ENCODE measurements at places on chromosomes 1 and 21. TPM values are rescaled to one million over a fixed set of nuclear protein-coding genes. Genes with fewer than 3 reads are reported as not detected.

Gene RUNX1
- 23.9 TPM for total RNA-seq

Gene PROX1
- total RNA-seq: 4.0 TPM

Gene CBR3
- total RNA-seq: 13.3 TPM

Gene CERS2
- total RNA-seq: 155 TPM

Gene RIPK4
- total RNA-seq: not detected

Gene FAM72D
- total RNA-seq: 3.3 TPM

- H3K27me3 ChIP-seq: no peaks in the 10 kb centered on the region
- H3K4me3 ChIP-seq: no peak overlapping the region
- H3K27ac ChIP-seq: peak overlapping the region; percentile 87
- peak; percentile 96 for DNase-seq
Observed at GRCh38 chr1:170707959-170708655, 44.2 kb downstream of the PRRX1 start.

DNA sequence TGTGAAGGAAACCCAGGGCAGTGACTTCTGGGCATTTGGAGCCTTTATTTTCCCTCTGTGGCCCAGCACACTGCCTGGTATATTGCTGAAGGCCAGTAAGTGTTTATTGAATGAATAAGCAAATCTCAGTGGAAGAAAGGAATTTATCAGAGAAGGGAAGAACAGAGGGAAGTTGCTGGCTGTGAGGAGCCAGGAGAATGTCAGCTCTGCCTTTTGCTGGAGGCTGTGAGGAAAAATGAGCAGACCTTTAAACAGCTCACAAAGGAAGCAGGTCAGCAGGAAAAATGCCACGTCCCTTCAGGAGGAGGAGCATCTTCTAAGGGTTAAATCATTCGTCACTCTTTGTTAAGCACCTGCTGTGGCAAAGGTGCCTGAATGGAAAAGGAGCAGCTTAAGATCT is 75.9 kb downstream of the GIPC2 start:
- H3K27me3 ChIP-seq: no peaks in the 10 kb centered on the region
- DNase-seq: no peak
- no peak overlapping the region for H3K27ac ChIP-seq
- H3K4me3 ChIP-seq: no peak overlapping the region
- H3K36me3 ChIP-seq: no peaks in the 10 kb centered on the region
- no peaks in the 10 kb centered on the region for H3K4me1 ChIP-seq

- H3K27ac ChIP-seq: no peak overlapping the region
- peaks cover 2% of the 10 kb centered on the region for H3K27me3 ChIP-seq
- no peak for DNase-seq
- H3K36me3 ChIP-seq: no peaks in the 10 kb centered on the region
- no peak overlapping the region for H3K4me3 ChIP-seq
Observed at GRCh38 chr21:42452401-42453223, 43.4 kb downstream of the RSPH1 start.

DNA sequence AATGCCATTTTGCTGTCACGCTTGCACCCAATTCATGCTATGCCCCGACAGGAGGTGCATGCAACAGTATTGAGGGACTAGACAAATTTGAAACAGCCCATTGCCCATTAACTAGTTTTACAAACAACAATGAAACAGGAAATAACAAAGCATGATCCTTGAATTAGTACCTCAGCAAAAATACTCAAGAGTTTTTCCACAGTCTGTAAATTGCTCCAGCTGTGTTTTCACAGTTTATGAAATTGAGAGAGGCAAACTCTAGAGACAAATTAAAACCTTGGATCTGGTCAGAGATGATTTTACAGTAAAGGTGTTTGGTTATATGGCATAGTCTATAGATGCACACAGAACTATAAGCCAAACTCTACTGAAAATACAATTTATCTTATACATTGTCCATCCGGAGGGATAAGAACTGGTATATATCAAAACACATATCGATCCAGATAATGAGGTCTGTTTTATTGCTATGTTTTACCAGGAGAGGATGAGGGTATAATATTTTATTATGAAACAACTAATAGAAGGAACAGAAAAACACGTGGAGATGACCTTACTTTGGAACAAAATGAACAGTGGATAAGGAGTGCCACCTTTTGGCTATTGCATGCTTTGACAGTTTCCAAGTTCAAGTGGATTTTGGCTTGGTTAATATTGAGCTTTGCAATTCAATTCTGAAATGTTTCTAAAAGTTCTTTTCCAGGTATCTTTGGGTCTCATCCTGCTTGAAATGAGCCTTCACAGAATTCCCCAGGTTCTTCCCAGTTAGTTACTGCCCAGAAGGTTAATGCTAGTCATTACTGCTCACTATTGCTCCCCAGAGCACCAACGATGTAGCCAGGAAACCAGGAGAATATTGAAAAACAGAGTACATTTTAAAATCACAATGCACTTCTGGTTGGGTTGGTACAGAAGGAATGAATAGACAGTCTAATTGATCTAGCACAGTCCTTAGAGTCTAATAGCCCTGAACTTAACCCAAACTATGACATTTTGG is 45.7 kb downstream of the ZC3H11B start:
- no peak overlapping the region for H3K27ac ChIP-seq
- no peaks in the 10 kb centered on the region for H3K4me1 ChIP-seq
- H3K36me3 ChIP-seq: no peaks in the 10 kb centered on the region
- H3K27me3 ChIP-seq: peaks cover 3% of the 10 kb centered on the region
- H3K4me3 ChIP-seq: no peak overlapping the region

- no peaks in the 10 kb centered on the region for H3K4me1 ChIP-seq
- H3K27me3 ChIP-seq: no peaks in the 10 kb centered on the region
- H3K27ac ChIP-seq: no peak overlapping the region
Observed at GRCh38 chr1:110787328-110788071, 85.4 kb upstream of the CD53 start.

Measured in endothelial cell of umbilical vein (primary cell).